ENCODE measurements at places on chromosomes 12 and 14.

DNA sequence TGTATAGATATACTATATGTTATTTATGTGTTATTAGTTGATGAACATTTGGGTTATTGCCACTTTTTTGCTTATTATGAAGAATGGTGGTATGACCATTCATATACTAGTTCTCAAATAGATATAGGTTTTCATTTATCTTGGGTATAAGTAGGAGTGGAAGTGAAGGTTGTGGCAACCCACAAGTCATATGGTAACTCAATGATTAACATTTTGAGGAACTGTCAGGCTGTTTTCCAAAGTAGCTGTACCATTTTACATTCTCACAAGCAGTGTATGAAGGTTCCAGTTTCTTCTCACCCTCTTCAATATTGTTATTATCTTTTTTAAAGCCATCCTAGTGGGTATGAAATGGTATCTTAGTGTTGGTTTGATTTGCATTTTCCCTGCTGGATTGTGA lies 19.0 kb upstream of the MSRB3 start:
- DNase-seq, result no peak

DNA sequence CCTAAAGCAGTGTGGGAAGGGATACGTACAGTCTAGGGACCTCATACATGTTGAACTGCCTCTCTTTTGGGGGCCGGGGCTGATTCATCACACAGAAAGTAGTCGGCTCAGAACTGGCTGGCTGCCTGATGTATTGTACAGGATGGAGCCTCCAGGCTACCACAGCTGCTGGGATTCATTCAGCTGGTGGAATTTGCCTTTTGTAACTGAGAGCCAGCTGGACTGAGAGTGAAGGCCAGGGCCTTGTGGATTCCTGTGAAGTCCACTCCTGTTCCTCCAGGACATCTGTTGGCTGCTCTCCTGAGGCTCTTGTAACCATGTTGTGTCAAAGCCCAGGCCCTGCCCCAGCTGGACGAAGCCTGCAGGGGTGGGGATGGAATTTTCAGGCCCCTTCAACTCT lies 116.3 kb upstream of the PRICKLE1 start:
- no peak for DNase-seq

DNA sequence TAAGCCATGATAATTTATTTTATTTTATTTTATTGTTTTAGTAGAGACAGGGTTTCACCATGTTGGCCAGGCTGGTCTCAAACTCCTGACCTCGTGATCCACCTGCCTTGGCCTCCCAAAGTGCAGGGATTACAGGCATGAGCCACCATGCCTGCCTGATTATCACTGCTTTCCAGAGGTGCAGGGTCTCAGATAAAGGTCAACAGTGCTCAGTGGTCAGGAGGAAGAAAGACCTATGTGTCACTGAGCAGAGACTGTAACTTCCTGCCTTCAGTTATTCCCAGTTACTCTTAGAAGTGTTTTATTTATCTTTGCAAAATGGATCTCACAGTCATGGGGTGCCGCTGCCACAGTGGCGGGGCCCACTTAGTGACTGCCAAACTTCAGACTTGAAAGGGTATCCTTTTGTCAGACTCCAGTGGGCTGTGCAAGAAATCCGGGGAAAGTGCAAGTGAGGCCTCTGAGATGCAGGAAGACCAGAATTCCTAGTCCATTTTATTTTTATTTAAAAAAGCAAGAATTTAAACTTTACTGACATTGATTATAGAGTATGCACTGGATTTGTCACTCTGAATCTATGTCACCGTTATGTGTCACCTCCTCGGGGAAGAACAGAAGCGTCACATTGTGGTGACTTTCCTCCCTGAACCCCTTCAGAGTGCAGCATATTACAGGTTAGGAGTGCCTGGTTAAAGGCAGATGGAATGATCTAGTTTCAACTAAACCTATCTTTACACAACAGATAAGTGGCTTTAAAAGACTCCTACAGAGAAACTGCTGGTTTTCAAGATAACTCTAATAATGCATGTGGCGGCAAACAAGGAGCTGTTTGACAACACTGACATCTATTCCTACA lies 59.1 kb upstream of the BICD1 start:
- DNase-seq, result no peak

DNA sequence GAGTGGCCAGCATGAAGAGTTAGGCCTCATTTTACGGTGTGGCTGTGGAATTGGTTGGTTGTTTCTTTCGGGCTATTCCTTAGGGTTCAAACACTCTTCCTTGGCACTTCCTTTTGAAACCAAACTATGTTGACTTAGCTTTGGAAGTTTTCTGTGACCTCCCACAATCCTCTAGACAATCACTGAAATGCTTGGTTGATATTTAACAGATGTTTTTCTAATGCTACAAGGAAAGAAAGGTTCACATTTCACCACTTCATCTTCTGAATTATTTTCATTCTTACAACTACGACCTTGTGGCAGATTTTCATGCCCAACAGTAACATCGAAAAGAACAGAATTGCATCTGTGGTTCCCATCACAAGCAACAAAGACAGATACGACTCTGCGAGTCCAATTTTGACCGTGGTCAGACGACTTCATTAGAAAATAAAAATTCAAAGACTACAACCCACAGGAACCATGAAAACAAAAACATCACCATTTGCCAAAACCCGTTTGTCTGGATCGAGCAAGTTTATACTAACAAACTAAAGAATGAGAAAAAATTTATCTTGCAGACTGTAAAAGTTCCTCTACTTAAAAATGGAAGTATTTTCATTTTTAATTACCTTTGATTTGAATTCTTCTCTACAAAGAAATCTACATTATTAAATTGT lies 16.9 kb downstream of the PRKAB1 start:
- DNase-seq, result no peak

GRCh38 chr12:79227091-79227490 lies 362.5 kb downstream of the SYT1 start:
- no peak for DNase-seq

GRCh38 chr12:124527861-124528561 lies 39.4 kb downstream of the NCOR2 start:
- DNase-seq, result no peak

DNA sequence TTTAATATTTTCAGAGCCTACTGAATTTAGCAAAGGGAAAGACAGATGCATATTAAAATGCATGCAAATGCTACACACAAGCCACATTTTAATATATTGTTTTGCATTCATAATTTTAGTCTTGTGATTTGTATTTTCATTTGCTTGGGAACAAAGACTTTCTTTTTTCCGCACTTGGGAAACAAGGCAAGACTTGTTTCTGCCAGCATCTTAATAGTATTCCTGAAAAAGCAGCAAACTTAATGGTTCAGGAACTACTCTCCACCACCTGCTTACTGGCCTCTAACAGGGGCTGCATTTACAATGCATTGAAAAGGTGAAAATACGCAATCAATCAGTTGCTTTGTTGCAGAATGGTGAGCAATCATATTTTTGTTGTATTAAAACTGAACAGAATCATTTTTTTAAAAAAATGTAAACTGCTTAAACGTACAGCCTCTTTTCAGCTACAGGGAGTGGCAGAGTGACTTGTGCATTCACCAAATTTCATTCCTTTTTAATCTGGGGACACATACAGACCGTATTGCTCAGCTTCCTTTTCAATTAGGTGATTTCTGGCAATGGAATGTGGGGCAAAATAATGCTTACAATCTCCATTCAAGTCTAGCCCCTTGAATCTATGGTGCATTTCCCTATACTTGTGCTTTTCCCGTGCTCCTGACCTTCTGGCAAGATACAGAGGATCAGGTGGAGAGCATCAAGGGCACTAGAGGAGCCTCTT lies 144.1 kb upstream of the BTG1 start:
- no peak for DNase-seq

- no peak for DNase-seq
These were observed 65.4 kb downstream of the ERC1 start for GRCh38 chr12:1056390-1056789.

DNA sequence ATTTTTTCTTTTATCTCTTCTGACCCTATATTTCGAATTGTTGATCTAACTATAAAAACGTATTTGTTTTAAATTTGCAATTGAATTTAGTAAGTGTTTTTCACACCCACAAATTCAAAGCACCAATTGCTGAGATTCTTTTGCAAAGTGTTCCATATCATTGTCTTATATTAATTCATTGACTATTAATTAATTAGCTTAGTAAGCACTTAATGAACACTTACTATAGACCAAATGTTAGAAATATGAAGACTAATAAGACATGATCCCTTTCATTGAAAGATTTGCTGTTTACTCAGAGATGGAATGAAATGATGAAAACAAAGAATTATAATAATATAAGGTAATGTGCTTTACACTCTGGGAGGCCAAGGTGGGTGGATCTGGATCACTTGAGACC lies 14.2 kb downstream of the ANO4 start:
- no peak for DNase-seq

DNA sequence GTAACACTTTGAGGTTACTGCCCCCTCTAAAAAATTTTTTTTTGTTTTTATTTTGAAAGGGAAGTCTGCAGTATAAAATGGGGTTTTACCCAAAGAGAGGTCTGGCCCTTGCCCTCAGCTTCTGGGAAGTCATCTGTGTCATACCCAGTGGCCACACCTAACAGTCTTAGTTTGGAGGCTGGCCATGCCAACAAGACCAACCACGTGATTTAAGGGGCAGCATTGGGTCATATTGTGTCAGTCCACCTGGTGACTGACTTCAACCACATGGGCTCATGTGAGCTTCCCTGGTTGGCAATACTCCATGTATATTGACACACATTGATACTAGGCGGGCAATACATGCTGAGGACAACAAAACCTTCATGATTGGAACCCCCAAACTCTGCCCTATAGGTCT lies 173.9 kb downstream of the GXYLT1 start:
- no peak for DNase-seq

DNA sequence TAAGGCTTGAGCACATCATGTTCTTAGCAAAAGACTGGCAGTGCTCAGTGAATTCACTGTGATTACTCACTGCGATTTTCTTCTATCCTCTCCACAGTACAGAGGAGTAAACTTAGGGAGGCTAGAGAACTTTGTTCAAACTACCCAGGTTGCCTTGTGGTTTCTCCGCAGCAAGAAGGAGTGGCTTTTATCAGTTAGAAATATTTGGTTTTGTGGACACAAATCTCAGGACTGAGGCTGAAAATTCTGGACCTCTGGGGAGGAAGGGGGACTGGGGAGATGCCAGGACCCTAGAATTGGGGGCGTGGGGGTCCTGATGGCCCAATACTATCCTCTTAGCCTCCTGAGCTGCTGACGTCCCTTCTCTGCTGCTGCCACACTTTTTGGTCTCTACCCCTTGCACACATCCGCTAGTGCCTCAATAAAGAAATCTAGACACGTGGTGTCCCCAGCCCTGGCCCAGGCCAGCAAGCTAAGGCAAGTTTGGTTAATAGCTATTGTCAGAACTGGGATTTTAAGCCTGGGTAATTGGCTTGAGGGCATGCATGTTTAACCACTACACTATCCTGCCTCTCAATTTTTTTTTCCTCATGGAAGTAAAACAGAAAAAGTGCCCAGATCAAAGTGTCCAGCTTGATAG lies 842 bp downstream of the OAS2 start:
- no peak for DNase-seq

GRCh38 chr14:88937706-88938105 lies 113.3 kb downstream of the TTC8 start:
- DNase-seq, result no peak

DNA sequence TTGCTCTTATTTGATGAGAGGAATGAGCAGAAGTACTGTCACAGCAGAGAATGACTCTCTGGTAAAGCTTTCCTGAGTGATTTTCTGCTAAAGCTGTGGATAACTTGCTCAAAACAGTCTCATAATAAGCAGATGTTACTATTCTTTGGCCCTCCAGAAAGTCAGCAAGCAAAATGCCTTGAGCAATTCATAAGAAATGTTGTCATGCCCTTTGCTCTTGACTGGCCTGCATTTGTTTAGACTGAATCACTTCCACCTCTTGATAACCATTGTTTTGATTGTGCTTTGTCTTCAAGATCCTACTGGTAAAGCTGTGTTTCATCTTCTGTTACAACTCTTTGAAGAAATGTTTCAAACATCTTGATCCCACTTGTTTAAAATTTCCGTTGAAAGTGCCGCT lies 457.9 kb upstream of the FOXG1 start:
- DNase-seq, result no peak

GRCh38 chr14:45298423-45299117 lies 45.6 kb upstream of the MIS18BP1 start:
- DNase-seq, result no peak

GRCh38 chr12:116370004-116370404 lies 92.5 kb upstream of the MED13L start:
- no peak for DNase-seq

- DNase-seq, result no peak
These were observed 83.0 kb upstream of the METAP2 start for GRCh38 chr12:95390932-95391331.

- no peak for DNase-seq
These were observed 8.5 kb downstream of the AMN start for GRCh38 chr14:102930753-102931579.

GRCh38 chr12:90250766-90251165 lies 542.1 kb upstream of the ATP2B1 start:
- DNase-seq, result no peak

DNA sequence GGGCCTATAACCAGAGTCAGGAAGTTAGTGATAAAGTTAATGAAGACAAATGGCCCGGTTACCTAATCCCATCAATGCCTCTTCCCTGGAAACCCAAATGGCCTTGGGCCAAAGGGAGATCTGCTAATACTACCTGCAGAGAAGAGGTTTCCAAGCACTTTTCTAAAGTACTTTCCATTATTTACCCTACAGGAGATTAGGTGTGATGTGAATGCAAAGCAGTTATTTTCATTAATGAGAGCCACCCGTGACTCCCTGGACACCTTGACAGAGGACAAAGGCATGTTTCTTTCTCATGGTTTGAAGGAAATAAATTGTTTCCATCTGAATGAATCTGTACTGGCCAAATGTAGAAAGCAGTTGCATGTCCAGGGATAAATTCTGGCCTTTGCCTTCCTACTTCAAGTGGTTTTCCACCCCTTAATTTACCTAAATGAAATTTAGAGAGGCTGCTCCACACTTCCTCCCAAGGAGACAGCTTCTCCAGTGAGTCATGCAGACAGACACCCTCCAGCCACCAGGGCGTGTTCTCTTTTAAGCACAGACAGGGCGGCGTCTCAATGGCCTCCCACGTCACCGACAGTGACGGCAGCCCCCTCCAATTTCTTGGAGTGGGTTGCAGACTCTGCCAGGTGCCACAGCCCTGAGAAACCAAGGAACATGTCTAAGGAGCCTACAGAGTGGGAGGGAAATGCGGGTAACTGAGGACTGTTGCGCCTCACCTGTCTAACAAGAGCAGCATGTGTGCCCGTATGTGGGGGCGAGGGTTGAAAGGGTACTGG lies 43.9 kb upstream of the GNPNAT1 start:
- DNase-seq, result no peak

GRCh38 chr12:122807651-122808050 lies 27.6 kb upstream of the HIP1R start:
- DNase-seq, result no peak

- DNase-seq, result no peak
These were observed 144.1 kb downstream of the SUDS3 start for GRCh38 chr12:118520214-118521035.

GRCh38 chr14:77046721-77047120 lies 18.2 kb upstream of the IRF2BPL start:
- no peak for DNase-seq

GRCh38 chr14:68544081-68544892 lies 248.6 kb downstream of the ZFP36L1 start:
- DNase-seq, result no peak
